ENCODE measurements at places on chromosomes 3 and 15.

DNA sequence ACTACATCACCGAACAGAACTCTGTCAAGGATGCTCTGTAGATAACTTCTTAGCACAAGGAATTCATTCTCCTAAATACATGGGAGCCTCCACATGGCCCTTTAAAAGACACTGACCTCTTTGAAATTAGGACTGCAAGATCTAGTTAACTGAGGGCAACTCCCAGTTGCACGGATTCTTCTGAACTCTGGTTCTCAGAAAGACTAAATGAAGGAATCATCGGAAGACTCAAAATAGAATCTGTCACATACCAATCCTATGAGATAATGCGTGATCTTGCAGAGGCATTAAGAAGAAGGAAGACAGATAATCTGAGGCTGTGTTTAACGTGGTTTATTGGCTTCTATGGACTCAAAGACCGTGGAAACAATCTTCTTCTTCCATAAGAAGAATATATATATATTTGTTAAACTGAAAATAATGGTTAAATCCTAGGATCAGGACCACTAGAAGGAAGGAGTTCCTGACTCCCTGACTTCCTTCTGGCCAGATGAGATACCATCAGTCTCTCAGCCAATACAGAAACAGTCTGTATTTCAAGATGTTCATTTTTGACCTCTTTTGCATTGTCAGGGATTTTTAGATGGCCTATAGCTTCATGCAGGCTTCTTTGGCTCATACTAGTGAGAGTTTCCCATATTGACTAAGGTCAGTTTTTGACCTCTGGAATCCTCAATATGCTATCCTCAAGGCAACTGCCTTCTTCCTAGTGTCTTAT is 33.9 kb upstream of the TBC1D23 start:
- no peak for ATAC-seq

- no peak for ATAC-seq
These were observed 23.3 kb upstream of the CEMIP start for GRCh38 chr15:80755885-80756284.

DNA sequence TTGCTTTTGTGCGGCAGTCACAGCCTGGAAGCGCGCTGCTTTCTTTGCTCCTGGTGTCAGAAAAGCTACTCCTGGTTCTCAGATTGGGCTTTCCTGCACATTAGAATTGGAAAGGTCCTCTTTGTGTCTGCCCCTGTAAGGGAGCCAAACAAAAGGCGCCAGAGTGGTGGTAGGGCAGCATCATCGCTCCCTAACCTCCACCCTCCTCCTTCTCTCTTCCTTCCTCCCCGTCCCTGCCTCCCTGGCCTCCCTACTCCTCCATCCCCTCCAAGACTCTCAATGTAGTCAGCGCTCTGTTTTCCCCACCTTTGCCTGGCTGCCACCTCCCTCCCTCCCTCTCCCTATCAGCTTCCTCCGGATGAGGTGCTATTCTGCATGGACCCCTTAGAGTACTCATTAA is 65.3 kb downstream of the SH3GL3 start:
- no peak for ATAC-seq

- ATAC-seq: no peak
These were observed 172.7 kb upstream of the TP63 start for GRCh38 chr3:189458528-189458927.

GRCh38 chr3:108100906-108101660 is 10.3 kb upstream of the CD47 start:
- ATAC-seq: peak; percentile 94

DNA sequence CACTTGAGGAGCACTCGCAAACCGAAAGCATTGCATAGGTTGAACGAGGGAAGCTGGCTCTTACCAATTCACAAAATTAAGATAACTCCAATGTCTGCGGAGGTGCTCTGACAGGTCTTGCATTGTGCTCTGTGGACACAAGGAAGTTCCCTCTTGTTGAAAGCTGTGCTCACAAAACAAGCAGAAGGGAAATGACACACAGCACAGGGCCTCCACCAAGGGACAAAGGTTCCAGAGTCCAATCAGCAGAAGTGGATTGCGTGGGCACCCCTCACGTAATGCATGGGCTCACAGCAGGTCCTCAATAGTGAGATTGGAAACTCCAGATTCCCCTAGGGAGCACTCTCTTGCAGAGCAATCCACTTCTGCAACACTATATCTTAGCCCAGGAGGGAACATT is 89.9 kb downstream of the ATP10A start:
- no peak for ATAC-seq

- ATAC-seq: no peak
These were observed 437.8 kb downstream of the RBMS3 start for GRCh38 chr3:29718661-29719065.

DNA sequence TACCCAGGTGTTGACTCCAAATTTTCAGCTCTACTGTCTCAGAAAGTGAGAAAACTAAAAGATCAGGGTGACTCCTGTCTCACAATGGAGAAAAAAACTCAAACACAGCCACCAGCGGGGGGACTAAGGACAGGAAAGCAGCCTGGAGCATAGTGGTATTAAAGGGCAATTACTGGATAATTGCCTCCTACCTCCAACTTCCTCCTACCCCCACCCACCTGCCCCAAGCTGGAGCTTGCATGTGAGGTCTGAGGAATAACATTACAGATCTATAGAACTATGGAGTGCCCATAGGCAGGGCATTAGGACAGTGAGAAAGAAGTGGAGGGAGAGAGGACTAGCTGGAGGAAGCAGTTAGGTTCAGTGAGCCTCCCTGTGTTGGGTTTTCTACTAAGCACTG is 2.7 kb upstream of the PCCB start:
- no peak for ATAC-seq

Data from activated CD4-positive, CD25-positive, alpha-beta regulatory T cell treated with anti-CD3 and anti-CD28 coated beads, Interleukin-2, amount 50 U/mL, for 24 hours (primary cell).